ENCODE measurements at places on chromosomes 5 and 9.
A peak's percentile ranks its signal among the peaks of the same experiment; 100 is the strongest.

DNA sequence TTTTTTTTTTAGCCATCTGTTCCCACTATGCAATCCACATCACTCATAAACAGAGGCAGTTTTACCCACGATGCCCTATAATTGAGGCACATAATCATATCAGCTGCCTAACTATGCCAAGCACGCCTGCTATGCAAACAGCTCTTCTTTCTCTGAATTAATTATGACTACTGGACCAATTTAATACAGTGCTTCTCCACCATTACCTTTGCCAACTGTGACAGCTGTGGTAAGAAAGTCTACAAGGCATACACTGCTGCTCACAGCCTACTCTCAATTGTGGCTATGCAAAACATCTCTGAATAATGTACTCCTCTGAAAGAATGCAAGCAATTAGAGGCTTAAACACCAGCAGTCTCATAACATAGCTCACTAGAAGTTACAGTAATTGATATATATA lies 97.1 kb downstream of the DTWD2 start:
- no peak for DNase-seq

- DNase-seq, result no peak
These were observed 30.1 kb downstream of the PTPA start for GRCh38 chr9:129141066-129142041.

- DNase-seq, result no peak
These were observed 3.0 kb upstream of the UBE2R2 start for GRCh38 chr9:33813712-33814641.

DNA sequence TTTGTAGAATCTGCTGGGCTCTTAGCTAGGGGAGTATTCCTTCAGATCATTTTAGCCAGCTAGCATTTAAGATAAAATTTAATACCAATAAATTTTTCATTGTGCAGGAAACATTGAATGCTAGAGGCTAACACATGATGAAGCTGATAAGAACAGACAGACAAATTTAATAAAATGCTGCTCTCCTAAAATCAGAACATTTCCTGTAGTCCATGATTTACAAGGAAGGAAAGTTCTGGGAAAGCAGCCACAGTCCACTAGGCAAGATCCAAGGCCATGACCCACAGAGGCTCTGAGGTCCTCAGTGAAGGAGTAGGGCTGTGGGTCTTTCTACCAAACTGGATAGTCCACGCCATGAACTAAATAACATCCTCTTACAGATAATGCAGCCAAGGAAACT lies 253.0 kb downstream of the ICE1 start:
- no peak for DNase-seq

DNA sequence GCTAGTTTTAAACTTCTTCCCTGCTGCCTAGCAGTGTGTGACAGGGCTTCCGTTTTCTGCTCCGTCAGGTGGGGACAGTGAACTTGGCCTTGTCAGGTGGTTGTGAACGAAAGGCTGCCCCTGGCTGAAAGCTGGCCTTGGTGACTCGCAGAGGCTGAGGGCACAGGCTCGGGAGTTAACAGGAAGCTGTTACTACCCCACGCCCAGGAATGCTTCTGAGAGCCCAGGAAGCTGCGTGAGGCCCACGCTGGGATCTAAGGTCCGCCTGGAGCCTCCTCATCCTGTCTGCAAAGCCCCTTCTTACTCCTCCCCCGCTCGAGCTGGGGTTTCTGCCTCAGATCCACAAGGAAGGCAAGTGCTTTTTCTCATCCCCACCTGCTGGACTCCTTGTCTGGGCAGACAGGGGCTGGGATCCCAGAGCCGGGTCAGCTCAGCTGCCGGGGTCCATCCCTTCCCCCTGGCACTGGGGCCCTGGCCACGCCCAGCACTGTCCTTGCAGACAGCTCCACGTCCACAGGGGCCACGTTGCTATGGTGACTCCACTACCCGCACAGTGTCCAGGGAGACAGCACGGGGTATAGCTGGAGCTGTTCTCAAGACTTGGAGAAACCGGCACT lies 124.7 kb upstream of the TBC1D2 start:
- no peak for DNase-seq

GRCh38 chr9:114367772-114368569 lies 19.8 kb downstream of the AKNA start:
- peak; percentile 60 for DNase-seq

- no peak for DNase-seq
These were observed 281.3 kb downstream of the ARHGAP26 start for GRCh38 chr5:143051244-143052058.

- DNase-seq, result no peak
These were observed 79.9 kb upstream of the NEURL1B start for GRCh38 chr5:172561151-172561550.

DNA sequence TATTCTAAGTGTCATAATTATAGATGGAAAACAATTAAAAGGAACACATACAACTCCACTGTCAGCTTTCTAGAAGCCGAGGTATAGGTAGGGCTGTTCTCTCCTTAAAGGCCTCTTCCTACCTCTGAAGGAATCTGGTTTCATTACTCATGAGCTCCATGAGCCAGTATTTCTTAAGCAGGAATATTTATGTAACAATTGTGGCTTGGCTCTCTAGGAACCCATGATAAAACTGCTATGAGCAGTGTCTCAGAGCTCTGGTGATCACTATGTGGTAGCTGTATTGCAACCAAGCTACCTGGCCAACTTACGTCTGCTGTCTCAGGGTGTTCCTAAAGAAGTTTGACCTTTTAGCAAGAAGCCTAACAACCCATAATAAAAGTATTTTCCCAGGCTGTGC lies 157.7 kb downstream of the CEP120 start:
- DNase-seq, result no peak

DNA sequence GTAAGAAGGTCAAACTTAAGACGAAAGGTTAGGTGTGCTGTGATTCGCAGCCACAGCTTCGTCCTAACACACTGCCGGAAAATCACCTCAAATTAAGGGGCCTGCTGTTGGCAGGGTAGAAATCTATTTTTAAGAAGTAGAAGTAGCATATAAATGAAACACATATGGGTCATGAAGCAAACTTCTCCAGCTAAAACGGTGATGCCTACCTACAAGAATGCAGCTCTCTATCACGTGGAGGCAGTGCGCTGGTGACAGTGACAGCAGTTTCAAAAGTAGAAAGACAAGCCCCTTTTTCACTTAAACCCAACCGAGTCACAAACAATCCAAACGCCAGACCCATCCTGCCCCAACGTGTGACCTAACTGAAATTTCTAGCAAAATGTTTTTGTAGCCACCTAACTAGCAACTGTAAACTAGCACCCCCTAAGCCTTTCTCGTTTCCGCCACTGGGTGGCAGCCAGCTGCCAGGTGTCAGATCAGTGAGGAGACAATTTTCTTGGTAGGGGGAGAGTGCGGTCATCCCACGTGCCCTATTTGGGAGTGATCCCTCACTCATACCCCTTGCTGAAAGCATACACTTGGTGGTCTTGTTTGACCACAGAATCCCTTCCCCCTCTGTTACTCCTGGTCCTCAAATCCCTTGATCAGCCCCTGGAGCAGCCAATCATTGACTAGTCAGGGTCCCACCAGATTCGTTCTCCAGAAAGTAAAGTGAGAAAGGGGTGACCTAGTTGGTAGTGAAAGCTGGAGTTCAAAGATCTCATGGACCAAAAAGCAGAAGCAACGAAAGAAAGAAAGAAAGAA lies 71.8 kb upstream of the MAMDC2 start:
- peak; percentile 76 for DNase-seq

DNA sequence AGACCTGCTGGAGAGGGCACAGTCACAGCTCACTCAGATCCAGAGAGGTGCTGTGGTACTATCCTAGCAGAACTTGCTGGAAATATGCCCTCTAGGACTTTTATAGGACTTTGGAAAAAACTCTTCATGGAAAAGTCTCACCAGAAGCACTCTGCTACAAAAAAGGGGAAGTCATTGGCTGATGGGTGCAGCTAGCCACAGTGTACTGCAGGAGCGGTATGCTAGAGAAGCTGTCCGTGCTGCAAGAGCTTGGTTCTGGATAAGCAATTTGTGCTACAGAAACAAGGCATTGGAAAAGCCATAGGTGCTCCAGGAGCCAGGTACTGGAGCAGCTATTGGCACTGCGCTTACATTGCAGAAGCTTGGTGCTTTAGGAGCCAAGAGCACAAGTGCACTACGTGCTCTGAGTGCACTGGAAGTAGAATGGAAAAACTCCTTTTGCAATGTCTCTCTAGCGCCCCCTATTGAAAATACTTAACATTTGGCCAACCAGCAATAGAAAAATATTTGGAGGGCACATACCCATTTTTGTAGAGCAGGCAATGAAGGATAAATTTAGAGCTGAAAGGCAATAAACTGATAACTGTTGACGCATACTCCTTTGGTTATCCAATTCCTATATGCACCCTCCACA lies 83.4 kb downstream of the MEGF10 start:
- no peak for DNase-seq

DNA sequence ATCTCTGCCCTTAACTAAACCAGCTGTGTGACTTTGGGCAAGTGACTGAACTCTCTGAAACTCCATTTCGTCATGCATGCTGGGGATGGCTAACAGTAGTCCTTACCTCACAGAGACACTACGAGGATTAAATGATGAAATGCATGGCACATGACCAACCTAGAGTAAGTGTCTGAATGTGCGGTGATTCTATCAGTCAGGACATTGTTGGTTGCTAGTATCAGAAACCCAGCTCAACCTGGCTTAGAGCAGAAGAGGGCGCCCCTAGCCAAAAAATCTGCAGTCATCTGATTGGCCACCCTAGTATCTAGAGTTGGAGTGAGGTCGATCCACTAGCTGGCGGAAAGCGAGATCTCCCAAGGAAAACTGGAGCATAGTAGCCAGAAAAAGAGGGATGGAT lies 25.2 kb downstream of the NEURL1B start:
- no peak for DNase-seq

- no peak for DNase-seq
These were observed 584.7 kb downstream of the SEMA5A start for GRCh38 chr5:8961219-8961618.

- DNase-seq, result peak; percentile 88
These were observed 13.1 kb downstream of the GPRIN1 start for GRCh38 chr5:176596689-176597416.

DNA sequence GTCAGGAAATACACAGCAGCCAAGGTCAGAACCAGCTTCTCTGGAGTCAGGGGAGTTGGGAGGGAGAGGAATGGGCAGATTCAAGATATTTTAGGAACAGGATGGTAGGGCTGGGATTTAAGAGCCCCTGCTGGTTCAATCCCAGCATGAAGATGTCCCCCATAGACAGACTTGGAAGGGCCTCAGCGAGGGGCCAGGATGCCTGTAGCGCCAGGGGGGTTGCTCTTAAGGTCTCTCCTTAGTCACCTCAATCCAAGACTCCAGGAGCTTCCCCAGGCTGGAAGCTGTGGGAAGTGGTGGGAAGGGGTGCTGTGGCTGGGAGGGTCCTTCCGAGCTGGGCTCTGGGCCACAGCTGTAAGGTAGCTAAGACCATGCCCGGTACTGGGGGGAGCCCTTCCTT lies 8.1 kb upstream of the TSPAN17 start:
- DNase-seq, result no peak

- DNase-seq, result no peak
These were observed 7.8 kb upstream of the LMX1B start for GRCh38 chr9:126605792-126606482.

DNA sequence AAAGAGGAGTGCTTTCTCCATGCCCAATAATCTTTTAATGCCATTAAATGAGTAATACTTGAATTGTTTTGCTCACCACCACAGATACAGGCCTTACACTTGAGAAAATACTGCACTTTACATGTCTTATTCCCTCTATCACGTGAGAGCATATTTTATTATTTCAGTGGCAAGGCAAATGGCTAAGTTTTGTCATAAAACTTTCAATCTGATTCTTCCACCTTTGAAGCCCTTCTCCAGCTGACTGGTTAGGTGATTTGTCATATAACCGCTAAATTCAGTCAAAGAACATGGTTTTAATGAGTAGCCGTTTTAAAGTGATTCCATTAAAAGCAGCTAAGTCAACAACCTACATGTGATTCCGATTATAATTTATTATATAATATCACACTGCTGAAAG lies 43.8 kb downstream of the FAT2 start:
- no peak for DNase-seq

All from activated effector memory CD4-positive, alpha-beta T cell treated with anti-CD3 and anti-CD28 coated beads, Interleukin-2, amount 50 U/mL, for 16 hours (primary cell).